ENCODE measurements at places on chromosomes 12 and 14.

DNA sequence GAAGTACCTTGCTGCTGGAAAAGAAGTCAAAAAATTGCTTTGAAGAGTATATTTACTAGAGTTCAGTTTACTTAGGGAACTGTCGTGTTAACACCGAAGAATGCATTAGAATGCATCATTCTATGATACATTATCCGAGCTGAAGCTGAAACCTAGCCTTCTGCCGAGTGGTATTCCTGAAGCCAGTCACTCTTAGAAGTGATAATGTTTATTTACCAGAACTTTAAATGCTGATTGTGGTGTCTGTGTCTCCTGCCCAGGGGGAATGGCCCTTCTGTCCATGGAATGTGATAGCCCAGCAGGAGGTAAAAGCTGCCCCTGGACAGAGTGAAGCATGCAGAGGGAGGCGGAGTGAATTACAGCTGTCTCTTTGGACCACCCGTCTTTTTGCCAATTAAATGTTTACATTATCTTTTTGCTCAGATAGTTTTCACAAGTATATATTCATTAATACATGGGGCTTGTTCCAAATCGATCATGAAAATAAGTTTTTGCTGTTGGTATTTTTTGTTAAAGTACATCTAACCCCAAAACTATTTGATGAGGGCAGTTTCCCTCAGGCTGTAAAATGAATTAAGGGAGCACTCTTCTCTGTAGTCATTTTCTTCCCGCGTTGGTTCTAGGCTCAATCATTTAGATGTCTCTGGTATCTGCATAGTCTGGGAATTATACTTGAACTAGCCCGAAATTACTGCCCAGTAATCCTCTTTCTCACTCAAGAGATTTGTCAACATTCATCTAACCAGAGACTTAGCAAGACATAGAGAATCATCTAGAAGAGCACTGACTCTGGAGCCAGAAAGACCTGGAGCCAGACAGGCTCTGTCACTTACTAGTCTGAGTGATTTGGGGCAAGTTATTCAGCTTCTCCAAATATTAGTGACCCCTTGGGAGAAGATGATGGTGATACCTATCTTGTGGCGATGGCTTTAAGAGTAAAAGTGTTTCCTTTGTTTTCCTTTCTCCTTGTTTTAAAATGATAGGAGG, 147.6 kb downstream of the CRADD start:
- no peak for DNase-seq

DNA sequence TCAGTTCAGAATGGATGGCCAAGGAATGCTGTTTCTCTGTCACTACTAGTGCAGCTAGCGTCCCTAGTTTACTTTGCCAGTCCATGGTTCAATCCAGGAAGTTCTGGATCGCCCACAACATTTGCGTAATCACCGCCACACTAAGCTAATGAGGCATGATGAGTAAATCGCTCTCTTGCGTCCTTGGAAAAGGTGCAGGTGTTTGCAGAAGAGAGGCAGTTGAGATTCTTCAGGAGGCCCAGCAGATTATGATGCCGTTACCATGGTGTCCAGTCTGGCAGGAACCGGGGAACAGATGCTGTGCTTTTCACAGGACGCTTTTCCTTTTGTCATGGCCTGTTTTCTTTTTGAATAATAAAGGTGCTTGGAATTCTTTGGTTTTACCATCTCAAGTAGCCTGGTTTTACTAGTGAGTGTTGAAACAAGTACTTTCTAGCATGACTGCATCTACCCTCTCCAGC, 9.0 kb downstream of the TPH2 start:
- DNase-seq, result no peak

- DNase-seq, result no peak
These were observed 18.5 kb downstream of the ANAPC5 start for GRCh38 chr12:121333747-121334146.

GRCh38 chr12:47652521-47653234, 53.2 kb downstream of the RPAP3 start:
- DNase-seq, result no peak

DNA sequence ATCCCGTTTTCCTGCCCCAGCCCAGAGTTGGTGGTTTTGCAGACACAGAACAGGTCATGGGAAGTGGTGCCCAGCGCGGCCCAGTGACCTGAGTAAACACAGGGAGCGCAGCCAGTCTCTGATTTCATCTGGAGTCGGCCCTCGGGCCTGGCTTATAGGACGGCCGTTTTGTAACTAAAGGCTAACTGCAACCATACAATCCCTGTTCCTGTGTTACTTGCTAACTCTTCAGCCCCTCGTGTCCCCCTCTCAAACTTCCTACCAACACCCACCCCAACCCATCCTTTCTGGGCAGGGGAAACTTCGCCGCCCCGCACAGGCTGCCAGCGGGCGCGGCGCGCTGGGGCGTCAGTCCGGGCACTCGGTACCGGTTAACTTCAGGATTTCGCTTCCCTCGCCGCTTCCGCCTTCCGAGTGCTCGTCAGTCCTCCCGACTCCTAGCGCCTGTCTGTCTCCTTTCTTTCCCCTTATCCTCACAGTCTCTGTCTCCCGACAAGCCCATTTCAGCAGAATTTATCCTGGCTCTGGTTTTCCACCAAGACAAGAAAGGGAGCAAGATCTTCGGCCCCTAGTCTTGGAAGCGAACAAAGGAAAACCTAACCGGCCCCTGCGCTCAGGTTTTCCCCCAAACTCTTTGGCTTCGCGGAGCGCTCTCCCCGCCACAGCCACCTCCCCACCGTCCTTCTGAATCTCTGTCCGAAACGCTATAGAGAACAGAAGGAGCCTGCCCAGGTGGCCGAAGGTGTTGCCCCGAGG, 2.0 kb downstream of the SIX1 start:
- no peak for DNase-seq

DNA sequence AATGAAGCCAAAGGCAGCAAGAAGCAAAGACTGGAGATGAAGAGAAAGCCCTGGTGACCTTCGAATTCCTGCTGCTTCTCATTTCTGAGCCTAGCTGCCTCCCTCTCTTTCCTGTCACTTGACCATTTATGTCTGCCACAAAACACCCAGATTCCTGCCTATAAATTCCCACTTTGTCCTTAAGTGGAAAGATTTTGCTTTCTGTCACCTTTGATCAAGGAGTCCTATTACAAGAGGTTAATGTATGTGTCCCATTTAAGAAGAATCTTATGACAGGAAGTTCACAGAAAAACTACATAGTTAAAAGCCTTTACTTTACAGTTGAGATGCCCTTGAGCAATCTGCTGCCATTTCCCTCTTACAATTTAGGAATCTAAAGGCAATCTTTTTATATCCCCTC, 155.7 kb downstream of the GALC start:
- DNase-seq, result no peak

DNA sequence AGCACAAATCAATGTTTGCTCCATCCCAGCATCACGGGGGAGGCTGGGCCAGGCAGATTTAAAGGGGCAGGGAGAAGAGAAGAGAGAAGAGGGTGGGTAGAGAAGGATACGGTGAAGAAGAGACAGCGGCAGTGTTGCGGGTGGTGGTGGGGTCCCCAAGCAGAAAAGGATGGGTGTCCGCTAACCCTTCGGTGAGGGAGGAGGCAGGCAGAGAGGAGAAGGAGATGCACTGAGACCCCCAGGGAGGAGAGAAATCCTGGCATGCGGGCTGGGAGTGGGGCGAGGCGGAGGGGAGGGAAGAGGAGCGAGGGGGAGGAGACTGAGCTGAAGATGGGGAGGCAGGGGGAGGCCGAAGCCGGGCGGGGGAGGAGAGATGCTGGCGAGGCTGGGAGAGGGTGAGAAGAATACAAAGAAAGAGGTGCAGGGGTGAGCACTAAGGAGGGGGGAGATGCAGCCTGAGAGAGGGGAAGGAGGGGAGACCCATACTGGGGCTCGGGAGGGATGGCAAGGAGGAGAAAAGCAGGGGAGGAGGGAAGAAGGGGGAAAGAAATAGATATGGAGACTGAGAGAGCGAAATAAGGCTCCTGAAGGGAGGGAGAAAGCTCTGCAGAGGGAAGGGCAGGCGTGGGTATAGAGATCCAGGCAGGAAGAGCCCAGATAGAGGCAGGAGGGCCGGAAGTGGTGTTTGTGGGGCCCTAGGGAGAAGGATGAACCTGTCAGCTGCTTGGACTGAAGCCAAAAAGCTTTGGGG, at the start of gene JPH4:
JPH4 (minus strand) TSS at position 231 of the 751 bp plus-strand sequence. CDS start 1,337 bp downstream, outside the sequence.
- DNase-seq, result peak; percentile 50

- DNase-seq, result no peak
These were observed at the start of gene CD4 for GRCh38 chr12:6788972-6789924. TSS of gene CD4 (plus strand) at chr12:6789528. CDS start at chr12:6800139, 10,611 bp downstream.

GRCh38 chr12:90940872-90941499, 14.0 kb downstream of the CCER1 start:
- no peak for DNase-seq

DNA sequence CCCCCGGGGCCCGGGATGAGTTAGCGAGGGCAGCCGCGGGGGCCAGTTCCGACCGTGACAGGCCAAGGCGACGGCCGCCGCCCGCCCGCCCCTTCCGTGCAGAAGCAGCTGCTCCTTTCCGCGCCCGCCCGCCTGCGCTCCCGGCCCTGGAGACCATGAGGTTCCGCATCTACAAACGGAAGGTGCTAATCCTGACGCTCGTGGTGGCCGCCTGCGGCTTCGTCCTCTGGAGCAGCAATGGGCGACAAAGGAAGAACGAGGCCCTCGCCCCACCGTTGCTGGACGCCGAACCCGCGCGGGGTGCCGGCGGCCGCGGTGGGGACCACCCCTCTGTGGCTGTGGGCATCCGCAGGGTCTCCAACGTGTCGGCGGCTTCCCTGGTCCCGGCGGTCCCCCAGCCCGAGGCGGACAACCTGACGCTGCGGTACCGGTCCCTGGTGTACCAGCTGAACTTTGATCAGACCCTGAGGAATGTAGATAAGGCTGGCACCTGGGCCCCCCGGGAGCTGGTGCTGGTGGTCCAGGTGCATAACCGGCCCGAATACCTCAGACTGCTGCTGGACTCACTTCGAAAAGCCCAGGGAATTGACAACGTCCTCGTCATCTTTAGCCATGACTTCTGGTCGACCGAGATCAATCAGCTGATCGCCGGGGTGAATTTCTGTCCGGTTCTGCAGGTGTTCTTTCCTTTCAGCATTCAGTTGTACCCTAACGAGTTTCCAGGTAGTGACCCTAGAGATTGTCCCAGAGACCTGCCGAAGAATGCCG, 699 bp downstream of the MGAT2 start:
- DNase-seq, result peak; percentile 62

- DNase-seq, result no peak
These were observed 5.7 kb upstream of the NEK9 start for GRCh38 chr14:75132382-75133086.

- DNase-seq, result no peak
These were observed 50.3 kb downstream of the BAZ1A start for GRCh38 chr14:34824826-34825225.

- no peak for DNase-seq
These were observed 238.6 kb upstream of the CRY1 start for GRCh38 chr12:107331912-107332311.

DNA sequence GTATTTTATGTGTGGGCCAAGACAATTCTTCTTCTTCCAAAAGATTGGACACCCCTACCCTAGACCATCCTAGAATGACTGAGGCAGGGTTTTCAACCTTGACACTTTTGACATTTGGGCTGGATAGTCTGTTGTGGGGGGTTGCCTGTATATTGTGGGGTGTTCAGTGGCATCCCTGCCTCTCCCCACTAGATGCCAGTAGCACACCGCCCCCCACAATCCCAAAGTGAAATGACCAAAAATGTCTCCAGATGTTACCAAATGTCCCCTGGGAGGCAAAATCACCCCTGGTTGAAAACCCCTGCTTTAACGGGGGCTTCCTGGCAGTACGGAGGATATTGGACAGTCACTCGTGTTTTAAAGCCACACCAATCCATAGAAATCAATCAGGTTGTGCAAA, 219.6 kb downstream of the PHETA1 start:
- no peak for DNase-seq

- DNase-seq, result peak; percentile 60
These were observed 33.8 kb downstream of the WBP11 start for GRCh38 chr12:14769466-14769968.

DNA sequence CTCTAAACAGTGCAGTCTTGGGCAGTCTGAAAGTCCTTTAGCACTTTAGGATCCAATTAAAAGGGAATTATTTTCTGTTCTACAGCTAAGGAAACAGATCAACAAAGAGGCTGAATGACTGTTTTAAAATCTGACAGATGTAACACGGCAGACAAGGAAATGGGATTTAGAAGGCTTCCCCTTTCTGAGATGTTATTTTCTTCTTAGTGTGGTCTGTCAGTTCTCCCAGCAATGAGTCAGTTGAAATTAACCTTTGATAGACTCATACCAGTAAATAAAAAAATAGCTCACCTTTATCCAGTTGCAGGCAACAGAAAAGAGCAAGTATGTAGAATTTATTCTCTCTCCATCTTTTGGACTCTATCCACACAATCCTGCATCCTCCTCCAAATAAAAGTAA, 98.1 kb downstream of the NEDD1 start:
- no peak for DNase-seq

DNA sequence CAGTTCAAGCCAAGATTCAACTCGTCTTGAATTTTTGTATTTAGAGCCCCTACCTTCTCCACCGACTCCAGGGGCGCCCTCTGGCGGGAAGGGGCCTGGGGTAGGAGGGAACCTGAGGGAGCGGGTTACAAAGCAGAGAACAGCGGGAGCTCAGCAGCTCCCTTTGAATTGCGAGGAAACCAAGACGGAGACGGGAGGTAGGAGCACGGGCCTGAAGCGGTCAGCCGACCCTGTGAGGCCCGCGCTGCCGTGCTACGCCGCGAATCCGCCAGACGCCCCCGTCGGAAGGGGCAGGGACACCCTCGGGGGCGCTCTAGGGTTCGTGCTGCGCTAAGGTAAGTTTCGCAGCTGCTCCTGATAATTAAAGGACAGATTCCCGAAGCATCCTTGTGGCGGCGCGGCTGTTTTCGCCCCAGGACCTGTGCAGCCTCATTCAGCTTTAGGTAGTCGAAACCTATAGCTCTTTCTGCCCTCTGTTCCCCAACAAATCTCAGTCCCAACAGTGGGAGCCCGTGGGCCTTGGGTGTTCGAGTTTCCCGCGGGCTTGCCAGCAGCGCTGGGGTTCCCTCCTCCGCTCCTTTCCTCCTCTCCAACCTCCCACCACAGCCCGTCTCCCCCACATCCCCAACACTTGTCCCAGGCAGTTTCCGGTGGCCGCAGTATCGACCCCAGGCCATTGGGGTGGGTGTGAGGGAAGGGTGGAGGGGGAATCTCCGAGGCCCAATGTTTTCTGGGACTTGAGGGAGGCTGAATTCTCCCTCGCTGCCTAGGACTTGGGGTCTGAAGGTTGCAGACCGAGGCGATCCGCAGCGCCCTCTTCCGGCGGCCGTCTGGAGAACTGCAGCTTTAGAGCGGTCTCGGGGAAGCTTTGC, 5.1 kb upstream of the NKX2-1 start:
- DNase-seq, result no peak

GRCh38 chr14:79369359-79370332, 841.7 kb downstream of the DIO2 start:
- no peak for DNase-seq

DNA sequence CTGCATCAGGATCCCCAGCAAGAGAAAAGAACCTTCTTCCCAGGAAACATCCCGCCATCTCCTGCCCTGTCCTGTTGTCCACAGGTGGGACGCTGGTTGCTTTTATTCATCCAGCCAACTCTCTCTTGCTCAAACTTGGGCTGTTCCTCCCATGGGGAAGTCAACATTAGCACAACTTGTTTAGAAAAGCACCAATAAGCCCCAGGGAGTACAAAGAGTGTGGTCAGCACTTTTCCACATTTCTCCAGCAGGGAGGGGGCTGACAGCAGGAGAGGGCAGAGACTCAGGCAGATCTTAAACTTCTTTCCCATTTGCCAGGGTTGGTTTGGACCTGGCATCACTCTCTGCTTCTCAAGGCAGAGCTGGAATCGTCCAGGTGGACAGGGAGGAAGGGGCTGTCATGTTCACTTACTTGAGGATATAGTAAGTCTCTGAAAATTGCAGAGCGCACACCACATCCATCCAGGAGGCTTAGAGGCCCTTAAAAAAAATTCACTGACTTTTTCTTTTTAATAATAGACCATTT, 74.9 kb downstream of the RBM19 start:
- no peak for DNase-seq

Measured in ovary (tissue), 10 donors.